ENCODE measurements at places on chromosomes 1 and 21. TPM values are rescaled to one million over a fixed set of nuclear protein-coding genes. Genes with fewer than 3 reads are reported as not detected.

HHIPL2 gene
- 0.04 TPM for polyA plus RNA-seq

DNA sequence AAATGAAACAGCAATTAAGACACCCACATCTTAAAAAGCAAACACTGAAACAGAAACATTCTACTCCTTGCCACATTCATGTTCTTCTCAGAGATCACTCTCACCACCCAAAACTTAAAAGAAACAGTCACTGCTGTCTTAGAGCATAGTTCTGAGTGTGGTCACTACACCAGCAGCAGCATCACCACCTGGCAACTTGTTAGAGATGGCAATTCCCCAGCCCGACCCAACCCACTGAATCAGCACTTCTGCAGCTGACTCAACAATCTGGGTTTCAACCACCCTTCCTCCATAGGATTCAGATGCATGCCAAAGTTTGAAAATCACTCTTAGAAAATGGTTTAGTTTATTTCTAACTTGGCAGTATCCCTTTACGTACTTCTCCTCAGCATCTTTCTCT, 126.1 kb downstream of the CDC42BPA start:
- DNase-seq, result peak; percentile 94

- DNase-seq, result no peak
Measured at GRCh38 chr1:38872401-38873026, 634 bp downstream of the MYCBP start.

DNA sequence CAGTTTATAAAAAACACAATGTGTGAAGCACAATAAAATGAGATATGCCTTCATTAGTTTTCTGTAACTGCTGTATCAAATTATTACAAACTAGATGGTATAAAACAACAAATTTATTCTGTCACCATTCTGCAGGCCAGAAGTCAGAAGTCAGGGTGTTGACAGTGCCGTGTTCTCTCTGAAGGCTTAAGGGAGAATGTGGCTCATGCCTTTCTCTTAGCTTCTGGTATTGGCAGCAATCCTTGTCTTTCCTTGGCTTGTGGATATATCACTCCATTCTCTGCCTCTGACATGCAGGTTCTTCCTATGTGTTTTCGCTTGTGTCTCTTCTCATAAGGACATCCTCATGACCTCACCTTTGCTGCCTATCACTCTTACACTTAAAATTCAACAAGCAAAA, 10.1 kb downstream of the NEK7 start:
- DNase-seq, result no peak

- no peak for DNase-seq
Measured at GRCh38 chr1:117171900-117172511, 38.7 kb downstream of the VTCN1 start.

GRCh38 chr21:16137106-16137505, 407.3 kb downstream of the USP25 start:
- DNase-seq, result no peak

All from AG04450 (cell line).